ENCODE measurements at places on chromosomes 4 and X.

DNA sequence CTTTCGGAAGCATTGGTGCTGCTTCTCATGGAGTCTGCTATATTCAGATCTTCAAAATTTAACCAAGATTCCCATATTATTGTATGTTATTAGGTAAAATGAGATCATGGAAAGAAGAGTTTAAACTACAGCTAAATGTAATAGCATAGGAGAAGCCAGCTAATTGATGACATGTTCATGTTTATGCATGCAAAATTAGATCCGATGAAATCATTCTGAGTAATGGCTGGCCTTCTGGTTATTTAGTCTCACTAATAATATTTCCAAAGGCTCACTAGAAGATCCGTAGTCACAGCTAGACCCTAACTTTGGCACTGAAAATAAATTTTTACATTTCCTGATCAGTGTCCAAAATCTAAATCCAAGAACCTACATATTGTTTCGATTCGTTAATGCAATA, 19.8 kb upstream of the PHKA2 start:
- DNase-seq, result no peak

DNA sequence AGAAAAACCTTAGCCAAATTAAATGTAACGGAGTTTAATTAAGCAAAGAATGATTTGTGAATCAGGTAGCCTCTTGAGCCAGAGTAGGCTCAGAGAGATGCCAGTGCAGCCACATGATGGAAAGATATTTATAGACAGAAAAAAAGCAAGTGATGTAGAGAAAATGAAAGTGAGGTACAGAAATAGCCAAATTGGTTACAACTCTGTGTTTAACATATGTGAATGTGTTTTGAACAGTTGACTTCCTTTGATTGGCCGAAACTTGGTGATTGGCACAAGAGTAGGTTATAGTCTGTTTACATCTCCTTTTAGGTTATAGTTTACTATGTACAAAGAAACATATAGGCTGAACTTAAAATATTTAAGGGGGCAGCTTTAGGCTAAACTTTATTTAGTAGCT, 459.9 kb upstream of the BOD1L1 start:
- DNase-seq, result no peak

- no peak for DNase-seq
These were observed 223.1 kb downstream of the KDR start for GRCh38 chr4:54902271-54902670.

DNA sequence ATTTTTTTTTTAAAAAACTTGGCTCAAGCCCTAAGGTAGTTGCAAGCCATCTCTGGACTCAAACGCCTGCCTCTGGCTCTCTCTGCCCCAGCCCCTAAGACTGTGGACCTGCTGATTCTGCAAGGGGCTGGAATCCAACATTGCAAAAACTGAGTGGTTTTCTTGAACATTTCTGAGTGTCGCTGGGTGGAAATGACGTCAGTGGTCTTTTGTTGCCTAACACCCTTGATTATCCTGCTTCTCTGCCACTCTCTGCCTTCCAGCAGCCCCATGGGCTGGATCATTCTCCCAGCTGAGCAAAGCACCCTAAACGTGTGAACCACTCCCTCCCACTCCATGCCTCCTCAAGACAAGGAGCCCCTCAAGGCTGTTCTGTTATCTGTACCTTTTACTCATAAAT, 16.6 kb downstream of the BST1 start:
- DNase-seq, result no peak

DNA sequence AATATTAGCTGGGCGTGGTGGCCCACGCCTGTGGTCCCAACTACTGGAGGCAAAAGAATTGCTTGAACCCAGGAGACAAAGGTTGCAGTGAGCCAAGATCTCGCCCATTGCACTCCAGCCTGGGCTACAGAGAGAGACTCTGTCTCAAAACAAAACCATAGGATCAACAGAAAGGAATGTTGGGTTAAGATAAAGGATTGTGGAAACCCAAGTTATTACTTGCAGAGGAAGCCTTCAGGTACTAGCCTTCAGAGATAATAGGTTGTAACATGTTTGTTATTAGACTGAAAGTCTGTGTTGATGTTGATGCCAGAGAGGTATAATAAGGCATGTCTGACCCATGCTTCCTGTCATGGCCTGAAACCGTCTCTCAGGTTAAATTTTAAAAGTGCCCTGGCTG, 16.9 kb downstream of the SSX5 start:
- DNase-seq, result no peak

DNA sequence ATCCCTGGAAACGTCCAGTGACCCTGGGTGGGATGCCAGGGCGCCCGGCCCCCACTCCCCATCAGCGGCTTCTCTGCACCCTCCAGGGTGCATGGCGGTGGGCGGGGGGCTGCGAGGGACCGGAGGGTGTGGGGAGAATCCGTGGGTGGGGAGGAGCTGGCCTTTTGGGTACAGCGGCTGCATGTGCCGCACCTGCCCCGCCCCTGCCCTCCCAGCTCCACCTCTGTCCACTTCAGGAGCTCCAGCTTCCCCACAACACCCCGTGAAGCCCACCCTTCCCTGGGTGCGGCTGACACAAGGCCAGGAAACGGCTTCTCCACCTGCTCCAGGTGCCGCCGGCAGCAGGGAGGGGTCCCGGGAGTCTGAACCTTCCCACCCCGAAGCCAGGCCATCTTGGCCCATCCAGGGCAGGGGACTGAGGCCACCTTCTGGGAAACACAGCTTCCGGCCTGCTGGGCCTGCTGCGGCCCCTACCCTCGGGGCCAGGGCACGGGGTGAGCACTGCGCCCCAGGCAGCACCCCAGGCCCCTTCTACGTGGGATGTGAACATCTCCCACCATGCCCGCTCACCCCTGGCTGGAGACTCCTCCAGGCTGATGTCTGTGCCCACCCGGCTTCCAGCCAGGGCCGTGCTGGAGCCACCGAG, 34.6 kb downstream of the CPLX1 start:
- no peak for DNase-seq

DNA sequence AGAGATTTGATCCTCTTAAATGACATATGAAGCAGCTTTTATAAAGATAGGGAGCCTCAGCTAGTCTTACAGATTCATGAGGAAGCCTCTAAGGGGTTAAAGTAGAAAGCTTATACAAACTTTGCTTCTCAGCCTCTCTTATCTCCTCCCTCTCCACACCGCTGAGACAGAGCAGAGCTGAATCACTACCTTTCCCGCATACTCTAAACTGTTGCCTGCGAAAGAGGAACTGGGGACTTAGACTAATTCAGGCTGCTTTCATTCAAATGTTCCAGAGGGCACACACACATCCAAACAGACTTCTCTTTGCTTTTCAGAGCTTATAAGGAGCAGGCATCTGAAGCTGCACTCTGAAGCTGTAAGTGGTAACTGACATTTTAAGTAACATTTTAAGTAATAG, at the start of gene SERTM2:
Gene SERTM2, plus strand, starts transcription at position 169 of the 400 bp plus-strand sequence. CDS start 7,213 bp downstream, outside the sequence.
- no peak for DNase-seq

DNA sequence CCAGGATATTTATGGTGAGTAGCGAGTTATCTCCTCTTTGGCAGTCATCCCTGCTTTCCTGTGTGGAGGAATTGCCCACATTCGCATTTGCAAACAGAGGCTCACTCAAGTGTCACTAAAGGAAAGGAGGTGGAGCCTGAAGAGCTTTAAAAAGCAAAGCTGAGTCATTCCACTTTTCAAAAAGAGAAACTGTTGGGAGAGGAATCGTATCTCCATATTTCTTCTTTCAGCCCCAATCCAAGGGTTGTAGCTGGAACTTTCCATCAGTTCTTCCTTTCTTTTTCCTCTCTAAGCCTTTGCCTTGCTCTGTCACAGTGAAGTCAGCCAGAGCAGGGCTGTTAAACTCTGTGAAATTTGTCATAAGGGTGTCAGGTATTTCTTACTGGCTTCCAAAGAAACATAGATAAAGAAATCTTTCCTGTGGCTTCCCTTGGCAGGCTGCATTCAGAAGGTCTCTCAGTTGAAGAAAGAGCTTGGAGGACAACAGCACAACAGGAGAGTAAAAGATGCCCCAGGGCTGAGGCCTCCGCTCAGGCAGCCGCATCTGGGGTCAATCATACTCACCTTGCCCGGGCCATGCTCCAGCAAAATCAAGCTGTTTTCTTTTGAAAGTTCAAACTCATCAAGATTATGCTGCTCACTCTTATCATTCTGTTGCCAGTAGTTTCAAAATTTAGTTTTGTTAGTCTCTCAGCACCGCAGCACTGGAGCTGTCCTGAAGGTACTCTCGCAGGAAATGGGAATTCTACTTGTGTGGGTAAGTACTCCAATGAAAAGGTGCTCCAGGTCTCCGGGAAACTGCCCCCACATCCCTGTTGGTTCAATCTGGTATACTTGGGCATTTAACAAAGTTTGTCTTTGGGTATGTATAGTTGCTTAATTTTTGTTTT, at the start of gene EGF:
Gene EGF, plus strand, starts transcription at position 178 of the 890 bp plus-strand sequence. Its CDS starts 453 bp downstream, at position 631.
- no peak for DNase-seq

DNA sequence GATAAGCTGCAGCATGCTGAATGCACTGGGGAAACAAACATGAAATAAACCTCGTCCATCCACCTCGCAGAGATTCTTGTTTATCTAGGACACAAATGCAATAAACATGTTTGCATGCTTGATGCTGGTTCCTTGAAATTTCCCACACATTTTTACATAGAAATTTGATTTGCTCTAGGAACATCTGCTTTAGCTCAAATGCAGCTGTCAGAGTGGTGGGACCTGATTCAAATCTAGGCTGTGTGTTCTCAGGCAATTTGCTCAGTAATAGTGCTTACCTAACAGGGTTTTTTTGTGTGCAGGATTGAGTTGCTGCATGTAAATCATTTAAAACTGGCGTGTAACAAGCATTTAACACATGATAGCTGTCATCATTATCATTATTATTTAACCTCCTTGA, 293.1 kb downstream of the QDPR start:
- no peak for DNase-seq

GRCh38 chr4:138095378-138095777, 146.8 kb downstream of the SLC7A11 start:
- no peak for DNase-seq

DNA sequence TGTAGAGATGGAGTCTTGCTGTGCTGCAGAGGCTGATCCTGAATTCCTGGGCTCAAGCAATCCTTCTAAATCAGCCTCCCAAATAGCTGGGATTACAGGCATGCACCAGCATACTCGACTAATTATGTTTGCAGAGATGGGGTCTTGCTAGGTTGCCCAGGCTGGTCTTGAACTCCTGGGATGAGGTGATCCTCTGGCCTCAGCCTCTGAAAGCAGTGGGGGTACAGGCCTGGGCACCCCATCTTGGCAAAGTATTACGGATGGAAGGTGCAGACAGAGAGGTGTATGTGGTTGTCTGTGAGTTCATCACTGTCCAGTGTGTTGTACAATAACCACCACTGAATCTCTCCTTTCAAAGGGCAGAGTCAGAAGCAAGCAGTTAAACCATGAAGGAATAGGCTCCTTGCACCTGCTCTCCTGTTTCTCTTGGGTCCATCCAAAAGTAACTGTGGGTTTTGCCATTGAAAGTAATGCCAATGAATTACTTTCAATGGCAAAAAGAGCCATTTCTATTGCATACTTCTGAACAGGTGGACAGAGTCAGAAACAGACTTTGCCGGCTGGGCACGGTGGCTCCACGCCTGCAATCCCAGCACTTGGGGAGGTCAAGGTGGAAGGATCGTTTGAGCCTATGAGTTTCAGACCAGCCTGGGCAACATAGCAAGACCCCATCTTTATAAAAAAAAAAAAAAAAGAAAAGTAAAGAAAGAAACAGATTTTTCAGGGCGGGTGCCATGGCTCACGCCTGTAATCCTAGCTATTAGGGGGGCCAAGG, 7.0 kb upstream of the AKAP17A start:
- no peak for DNase-seq

GRCh38 chrX:87337267-87337666, 180.3 kb upstream of the KLHL4 start:
- DNase-seq, result no peak

DNA sequence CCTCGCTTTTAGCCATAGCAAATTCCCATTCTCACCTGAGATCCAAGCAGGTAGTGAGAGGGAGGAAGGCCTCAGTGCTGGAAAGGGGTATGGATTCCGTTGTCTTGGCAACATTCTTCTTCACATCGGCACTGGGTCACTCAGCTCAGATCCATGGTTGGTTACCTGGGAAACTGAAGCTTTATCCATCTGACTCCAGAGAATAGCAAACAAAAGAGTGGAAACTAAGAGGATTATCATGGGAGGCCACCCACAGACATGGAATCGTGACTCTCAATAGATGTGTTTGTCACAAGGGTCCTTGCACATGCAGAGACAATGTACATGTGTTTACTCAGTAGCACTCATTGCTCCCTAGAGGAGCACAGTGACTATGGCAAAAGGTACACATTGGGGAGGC, 81.0 kb downstream of the MAGED4 start:
- no peak for DNase-seq

DNA sequence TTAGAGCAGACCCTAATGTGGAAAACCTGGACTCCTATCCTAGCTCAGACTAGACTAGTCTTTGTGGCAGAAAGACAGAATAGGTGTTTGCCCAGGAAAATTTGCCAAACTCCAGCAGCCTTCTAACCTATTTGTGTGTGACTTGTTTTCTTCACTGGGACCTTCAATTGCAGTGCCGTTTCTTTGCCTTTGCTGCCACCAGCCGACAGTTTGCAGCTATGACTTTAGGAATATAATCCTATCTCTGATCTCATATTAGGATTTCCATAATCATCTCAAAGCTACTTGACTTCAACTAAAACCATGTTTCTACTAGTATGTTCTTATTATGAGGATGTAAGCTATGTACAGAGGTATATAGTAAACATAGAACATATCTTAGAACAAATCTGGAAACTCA, 60.2 kb upstream of the PGAM4 start:
- no peak for DNase-seq

GRCh38 chr4:110663738-110664444, 41.0 kb upstream of the PITX2 start:
- DNase-seq, result peak; percentile 41

DNA sequence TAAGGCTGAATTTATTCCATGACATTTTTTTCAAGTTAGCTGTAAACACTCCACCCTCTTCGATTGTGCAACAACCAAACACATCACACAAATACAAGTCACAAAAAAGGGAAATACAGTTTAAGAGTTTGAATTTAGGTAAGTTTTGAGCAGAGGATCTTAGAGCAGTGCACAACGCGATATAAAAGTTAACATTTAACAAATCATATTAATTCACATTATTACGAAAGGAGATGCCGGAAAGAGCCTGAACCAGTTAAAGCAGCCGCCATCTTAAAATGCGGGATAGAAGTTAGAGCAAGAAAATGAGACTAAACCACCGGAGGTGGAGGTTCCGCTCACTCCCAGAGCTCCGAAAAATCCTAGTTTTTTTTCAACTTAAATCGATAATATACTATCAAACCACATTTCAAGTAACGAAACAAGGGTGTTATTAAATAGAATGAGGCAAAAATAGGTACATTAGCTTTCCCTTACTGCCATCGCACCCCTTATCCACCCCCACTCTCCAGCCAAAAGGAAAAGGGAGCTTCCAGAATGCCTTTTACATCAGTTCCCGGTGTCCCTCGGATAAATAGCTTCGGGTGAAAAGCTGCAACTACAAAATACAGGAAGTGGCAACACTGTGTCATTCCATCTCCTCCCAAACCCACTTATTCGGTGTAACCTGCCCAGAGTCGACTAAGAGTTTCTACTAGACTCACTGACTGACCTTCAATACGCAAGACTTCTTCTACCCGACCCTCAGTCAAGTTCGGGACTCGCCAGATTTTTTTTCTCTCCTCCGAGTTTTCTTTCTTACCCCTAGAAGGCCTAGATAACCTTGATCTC, 1.9 kb downstream of the UBE2D3 start:
- DNase-seq, result peak; percentile 60

GRCh38 chrX:28586981-28587551, at the start of gene IL1RAPL1:
TSS of gene IL1RAPL1 (plus strand) at chrX:28587446.
- peak; percentile 2 for DNase-seq

GRCh38 chr4:55291227-55291640, 54.8 kb upstream of the SRD5A3 start:
- DNase-seq, result no peak

- DNase-seq, result no peak
These were observed 11.2 kb upstream of the TAB3 start for GRCh38 chrX:30900227-30900626.

GRCh38 chrX:41085878-41086626, 807 bp downstream of the USP9X start:
- DNase-seq, result no peak

Measured in HS-5 (cell line).